Nephron progenitor cell (in vitro differentiated cells): ENCODE measurements at places on chromosomes 13 and 19.

GRCh38 chr19:47370045-47370611, 21.0 kb downstream of the DHX34 start:
- no peak for DNase-seq

DNA sequence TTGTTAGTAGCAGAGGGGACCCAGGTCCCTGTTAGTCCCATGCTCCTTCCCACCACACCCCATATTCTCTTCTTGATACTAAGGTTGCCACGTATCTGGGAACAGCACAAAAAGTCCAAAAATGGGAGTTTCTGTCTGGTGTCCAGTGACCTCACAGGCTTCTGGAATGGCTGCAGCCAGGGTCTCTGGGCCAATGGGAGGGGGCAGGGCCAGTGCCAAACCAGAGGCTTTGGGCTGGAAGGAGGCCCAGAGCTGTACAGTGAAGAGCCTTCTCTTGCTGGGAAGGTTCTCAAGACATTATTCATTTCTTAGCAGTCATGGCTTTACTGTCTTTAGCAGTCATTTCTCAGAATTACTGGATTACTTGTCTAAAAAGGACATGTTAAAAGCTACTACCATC, 119.2 kb downstream of the FRY start:
- no peak for DNase-seq

DNA sequence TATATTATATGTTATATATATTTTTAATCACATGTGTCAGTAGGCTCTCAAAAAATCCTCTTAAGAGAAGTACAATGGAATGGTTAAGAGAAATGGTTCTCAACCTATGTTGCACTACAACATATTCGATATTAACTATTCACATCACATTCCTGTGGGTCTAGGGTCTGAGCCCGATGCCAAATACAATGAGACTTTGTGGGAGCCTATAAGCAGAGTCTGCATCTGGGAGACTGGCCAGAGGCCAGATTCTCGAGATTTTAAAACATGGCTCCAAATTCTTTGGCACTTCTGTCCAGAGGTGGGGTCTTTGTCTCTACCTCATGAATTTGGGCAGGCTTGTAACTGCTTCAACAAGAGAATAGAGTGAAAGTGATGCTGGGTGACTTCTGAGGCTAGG, 79.4 kb upstream of the NBEA start:
- DNase-seq = no peak

DNA sequence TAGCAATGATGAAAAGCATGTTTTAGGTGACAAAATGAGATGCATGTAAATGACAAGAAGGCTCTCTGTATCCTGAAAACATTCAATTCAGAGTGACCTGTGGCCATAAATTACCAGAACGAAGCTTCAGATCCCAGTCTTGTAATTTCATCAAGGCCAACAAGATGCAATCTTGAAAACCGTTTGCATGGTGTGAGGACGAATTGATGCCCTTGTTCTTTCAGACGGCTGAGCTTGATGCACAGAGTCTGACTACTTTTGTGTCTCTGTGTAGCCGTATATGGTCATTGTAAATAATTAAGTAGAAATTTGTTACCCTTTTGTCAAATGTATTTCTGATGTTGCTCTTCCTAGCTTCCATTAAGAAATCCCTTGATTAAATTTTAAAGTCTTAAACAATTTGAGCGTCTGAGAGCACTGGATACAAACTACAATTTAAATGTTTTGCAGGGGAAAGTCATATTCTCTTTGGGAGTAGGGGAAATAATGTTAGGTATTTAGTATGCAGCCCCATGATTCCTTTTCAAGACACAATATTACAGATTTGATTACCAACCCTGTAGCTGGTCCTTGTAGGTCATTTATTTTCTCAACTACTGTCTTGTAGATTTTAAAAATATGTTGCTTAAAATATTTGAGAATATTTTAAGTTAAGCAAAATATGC, 125.8 kb upstream of the PCDH9 start:
- no peak for DNase-seq

DNA sequence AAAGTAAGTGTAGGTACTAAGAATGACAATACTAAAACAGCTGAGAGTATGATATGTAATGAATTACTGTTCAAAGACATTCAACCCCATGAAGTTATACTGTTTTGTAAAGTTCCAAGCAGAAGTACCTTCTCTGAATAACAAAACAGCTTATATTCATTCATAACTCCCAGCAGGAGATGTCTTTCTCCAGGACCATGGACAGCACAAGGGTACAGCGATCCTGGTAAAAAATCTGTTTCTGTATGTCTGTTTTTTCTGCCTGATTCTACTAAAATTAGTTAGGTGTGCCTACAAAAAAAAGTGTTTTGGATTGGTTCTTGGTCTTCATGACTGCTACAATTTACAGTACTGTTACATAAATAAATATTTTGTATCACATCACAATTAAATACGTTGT, 172.5 kb upstream of the SLITRK5 start:
- peak; percentile 41 for DNase-seq

DNA sequence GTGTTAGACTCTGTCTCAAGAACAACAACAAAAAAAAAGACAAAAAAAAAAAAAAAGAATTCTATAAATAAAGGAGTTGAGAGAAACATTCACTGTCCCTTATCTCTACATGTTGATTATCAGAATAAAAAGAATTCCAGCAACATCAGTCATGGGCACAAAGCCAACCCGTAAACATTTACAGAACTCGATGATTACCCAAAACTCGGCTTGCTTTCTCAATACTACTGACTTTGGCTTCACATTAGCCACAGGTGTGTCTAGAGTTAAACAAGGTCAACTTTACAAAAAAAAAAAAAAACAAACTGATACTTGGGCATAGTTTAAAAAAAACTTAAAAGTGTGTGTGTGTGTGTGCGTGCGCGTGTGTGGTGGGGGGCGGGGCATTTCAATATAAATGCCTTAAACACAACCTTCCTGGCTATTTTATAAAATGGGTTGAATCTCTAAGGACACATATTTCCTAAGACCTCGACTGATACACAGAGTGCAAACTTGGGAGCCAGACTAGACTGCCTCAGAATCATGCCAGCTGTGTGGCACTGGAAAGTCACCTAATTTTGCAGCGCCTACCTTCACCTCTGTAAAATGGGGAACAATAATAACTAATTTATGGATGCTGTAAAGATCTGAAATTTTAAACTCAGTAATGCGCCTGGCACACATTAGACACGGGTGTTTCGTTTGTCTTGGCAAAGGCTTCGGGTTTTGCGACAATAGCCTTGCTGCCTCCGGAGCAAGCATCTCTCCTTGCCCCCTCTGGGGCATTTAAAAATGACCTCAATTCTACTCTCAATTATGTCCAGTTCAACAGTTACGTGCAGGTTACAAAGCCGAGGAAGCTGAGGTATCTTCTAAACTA, 922 bp downstream of the EBPL start:
- DNase-seq = no peak

DNA sequence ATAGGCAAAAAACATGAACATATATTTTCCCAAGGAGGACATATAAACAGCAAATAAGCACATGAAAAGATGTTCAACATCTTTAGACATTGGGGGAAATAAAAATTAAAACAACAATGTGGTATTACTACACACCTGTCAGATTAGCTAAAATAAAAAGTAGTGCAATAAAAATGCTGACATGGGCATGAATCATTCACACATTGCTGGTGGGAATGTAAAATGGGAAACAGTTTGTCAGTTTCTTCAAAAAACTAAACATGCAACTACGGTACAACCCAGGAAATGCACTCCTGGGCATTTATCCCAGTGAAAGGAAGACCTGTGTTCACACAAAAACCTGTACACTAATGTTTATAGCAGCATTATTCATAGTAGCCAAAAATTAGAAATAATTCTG, 5.3 kb upstream of the SUCLA2 start:
- DNase-seq = no peak

- no peak for DNase-seq
Measured at GRCh38 chr13:67008075-67008668, 222.0 kb downstream of the PCDH9 start.

DNA sequence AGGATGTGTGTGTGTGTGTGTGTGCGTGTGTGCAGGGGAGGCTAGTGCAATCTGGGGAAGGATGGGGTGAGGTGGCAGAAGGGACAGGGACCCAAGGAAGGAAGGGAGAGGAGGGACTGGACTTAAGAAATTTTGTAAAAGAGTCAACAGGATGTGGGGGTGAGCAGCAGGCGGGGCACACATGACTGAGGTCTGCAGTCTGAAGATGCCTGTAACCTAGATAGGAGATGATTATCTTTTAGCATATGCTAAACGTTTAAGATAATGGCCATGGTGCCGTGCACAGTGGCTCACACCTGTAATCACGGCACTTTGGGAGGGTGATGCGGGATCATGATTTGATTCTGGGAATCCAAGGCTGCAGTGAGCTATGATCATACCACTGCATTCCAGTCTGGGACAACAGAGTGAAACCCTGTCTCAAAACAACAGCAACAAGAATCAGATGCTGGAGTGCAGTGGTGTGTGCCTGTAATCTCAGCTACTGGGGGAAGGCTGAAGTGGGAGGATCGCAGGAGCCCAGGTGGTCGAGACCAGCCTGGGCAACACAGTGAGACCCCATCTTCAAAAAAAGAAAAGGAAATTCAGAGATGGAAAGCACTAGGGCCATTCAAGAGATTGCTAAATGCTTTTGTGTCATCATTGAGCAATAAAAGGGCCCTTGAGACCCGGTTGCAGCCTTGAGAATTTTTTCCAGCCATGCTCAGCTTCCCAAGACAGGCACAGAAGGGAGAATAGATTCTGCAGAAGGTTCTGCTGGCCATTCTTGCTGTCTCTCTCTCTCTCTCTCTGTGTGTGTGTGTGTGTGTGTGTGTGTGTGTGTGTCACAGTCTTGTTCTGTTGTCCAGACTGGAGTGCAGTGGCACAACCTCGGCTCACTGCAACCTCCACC, 3.8 kb upstream of the ZNF414 start:
- DNase-seq = no peak

DNA sequence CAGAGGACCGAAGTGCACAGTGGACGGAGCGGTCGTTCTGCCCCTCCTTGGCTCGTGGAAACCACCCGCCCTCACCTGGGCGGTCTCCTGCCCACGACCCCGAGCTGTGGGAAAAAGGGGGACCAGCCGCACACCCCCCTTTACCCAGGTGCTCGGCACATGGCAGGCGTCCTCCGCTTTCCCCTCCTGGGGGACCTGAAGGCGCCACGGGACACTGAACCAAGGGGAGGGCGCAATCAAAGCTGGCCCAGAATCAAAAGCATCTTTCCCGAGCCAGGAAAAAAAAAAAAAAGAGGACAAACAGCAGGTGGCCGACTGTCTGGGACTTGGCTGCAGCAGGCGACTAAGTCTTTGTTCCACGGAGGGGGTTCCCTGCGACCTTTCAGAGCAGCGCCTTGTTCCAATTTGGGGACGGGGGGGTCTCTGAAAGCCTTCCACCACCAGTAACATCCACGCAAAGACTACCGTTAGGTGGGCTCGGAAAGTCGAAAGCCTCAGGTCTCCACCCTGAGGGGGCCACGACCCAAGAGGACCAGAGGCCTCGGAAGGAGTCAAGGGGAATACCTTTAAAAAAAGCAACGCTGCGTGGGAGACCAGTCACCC, 1.1 kb downstream of the MBD3 start:
- no peak for DNase-seq

- no peak for DNase-seq
Measured at GRCh38 chr13:87953381-87953780, 282.2 kb downstream of the SLITRK5 start.

- DNase-seq = no peak
Measured at GRCh38 chr13:63938851-63939250, 2523.2 kb upstream of the PCDH20 start.

- DNase-seq = no peak
Measured at GRCh38 chr19:57263244-57263741, 17.0 kb upstream of the ZNF460 start.

DNA sequence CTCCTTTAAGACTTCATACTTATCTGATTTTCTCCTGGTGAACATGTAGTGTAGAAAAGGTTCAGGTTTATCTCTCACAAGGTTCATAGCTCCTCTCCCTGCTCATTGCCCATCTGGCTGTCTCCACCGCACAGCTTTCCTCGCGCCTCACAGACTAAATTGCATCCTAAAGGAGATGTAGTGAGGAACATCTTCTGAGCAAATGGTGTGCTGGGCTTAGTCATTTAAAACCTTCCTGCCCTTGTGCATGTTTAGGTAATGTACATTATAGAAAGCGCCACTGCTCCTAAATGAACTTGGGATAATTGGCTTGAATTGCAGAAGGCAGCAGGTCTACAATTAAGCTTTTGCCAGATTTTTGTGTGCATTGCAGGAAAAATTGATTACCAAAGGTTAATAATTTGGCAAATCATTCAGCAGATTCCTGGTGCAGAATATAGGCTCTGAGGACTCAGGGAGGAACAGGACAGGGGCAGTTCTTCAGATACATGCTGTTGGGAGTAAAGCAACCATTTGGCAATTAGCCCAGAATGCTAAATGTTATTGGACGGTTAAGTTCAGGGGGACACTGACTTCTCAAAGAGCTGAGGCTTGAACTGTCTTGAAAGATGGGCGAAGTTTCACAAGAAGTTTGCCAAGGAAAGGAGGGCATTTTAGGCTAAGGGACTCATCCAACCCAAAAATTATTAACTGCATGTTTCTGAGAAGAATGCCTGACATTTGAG, 108.4 kb upstream of the CLDN10 start:
- no peak for DNase-seq

DNA sequence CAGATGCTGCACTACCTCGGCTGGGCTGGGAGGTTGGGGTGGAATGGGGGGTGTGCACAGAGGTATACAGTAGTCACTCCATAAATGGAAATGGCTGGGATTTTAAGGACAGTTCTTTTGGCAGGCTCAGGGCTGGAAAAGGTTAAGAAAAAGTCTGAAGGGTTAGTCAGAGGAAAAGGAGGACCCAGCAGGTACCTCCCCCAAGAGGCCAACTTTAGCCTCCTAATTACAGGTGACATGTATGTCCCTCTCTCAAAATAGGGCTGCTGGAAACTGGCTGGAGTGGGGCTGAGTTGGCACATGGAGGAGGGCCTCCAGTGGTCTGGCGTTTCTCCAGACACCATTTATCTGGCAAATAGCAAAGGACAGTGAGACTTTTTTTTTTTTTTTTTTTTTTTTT, 994 bp downstream of the CCDC194 start:
- no peak for DNase-seq

- no peak for DNase-seq
Measured at GRCh38 chr19:5470264-5470671, 15.1 kb downstream of the ZNRF4 start.

DNA sequence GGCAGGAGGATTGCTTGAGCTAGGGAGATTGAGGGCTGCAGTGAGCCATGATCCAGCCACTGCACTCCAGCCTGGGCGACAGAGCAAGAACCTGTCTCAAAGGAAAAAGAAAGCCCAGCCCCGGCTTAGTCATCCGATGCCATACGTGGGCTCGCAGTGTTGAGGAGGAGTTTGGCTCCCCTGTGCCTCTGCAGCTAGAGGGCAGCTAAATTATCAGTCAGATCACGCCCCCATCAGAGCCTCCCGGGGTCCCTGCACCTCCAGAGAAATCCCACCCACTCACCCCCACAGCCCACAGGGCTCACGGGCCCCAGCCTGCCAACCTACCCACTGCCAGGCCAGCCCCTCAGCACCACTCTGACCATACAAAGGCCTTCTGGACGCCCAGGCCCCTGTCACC, 27.6 kb downstream of the MAU2 start:
- no peak for DNase-seq

- DNase-seq = no peak
Measured at GRCh38 chr13:31747291-31747690, 8.0 kb downstream of the RXFP2 start.

- DNase-seq = no peak
Measured at GRCh38 chr13:93104270-93104669, 122.3 kb upstream of the GPC6 start.

GRCh38 chr19:36460046-36460445, 29.3 kb downstream of the ZNF566 start:
- no peak for DNase-seq

GRCh38 chr13:46633416-46633815, 80.4 kb downstream of the LRCH1 start:
- DNase-seq = no peak
